Non-pigmented ciliary epithelial cell (primary cell): ENCODE measurements at places on chromosomes 12 and 14.

DNA sequence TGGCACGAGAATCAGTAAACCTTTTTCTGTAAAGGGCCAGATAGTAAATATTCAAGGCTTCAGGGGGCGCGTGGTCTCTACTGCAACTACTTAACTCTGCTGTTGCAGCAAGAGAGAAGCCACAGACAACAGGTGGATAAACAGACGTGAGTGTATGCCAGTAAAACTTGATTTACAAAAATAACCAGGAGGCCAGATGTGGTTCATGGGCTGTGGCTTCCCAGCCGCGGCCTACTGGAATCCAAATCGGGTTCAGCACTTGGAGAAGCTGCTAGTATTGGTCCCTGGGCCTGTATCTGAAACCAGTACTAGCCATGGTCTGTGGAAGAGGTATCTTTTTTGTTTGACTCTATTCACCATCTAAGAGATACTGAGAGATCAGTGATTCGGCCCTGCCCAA lies 13.3 kb downstream of the PPP2R5C start:
- DNase-seq: no peak

DNA sequence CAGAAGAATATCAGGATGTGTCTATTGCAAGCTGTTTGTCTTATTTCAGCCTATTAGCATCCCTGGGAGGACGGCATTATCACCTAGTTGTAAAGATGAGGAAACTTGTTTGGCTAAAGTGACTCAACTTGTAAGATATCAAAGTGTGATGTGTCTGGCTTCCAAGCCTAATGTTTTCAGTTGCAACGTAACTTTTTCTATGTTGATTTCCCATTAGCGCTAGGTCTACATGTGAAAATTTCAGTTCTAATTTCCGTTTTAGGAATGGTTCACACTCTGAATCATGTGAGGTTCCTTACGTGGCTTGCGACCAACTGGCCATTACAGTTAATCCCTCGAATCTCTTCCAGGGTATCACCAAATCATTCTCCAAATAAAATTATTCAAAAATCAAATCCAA lies 58.0 kb downstream of the LLPH start:
- no peak for DNase-seq

- no peak for DNase-seq
Measured at GRCh38 chr12:50166799-50167048, 445 bp downstream of the CERS5 start.

DNA sequence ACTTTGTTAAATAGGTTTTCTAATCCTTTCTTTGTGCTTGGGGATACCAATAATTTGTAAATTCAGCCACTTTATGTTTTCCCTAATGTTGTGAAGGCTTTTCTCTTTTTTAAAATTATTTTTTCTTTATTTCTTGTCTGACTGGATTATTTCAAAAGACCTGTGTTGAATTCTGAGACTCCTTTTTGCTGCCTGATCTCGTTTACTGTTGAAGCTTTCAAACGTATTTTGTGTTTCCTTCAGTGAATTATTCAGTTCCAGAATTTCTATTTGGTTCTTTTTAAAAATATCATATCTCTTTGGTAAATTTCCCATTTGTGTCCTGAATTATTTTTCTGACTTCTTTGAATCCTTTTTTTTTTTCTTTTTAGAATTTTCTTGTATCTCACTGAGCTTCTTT lies 241.6 kb downstream of the LRIG3 start:
- no peak for DNase-seq

- no peak for DNase-seq
Measured at GRCh38 chr12:108016022-108016564, 113.0 kb upstream of the WSCD2 start.
